ENCODE measurements at places on chromosomes 3 and 15.

- no peak for DNase-seq
- no peak overlapping the region for H3K27ac ChIP-seq
- no peaks in the 10 kb centered on the region for H3K4me1 ChIP-seq
- H3K4me3 ChIP-seq: no peak overlapping the region
Observed at GRCh38 chr15:72281713-72282112, 9.4 kb upstream of the PARP6 start.

- DNase-seq: no peak
- no peak overlapping the region for H3K4me3 ChIP-seq
- H3K27ac ChIP-seq: no peak overlapping the region
- H3K4me1 ChIP-seq: no peaks in the 10 kb centered on the region
Observed at GRCh38 chr15:66233487-66234415, 19.8 kb downstream of the MEGF11 start.

DNA sequence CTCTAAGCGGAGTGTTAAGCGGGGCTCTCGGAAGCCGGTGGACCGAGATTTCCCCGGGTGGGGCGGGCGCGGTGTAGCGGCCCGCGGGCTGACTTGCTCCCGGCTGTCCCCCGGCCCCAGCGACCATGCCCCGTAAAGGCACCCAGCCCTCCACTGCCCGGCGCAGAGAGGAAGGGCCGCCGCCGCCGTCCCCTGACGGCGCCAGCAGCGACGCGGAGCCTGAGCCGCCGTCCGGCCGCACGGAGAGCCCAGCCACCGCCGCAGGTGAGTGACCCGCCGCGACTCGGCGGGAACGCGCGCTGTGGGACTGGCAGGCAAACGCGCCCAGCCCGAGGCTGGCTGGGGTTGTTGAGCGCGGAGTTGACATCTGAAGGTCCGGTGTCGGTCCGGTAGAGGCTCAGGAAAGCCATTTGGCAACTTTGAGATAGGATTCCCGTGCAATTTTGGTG, 1.3 kb downstream of the SMC4 start:
- no peaks in the 10 kb centered on the region for H3K27me3 ChIP-seq
- H3K4me3 ChIP-seq: peak overlapping the region; percentile 77
- H3K4me1 ChIP-seq: peaks cover 1% of the 10 kb centered on the region
- DNase-seq: peak; percentile 38
- no peak overlapping the region for H3K27ac ChIP-seq
- H3K36me3 ChIP-seq: no peaks in the 10 kb centered on the region

DNA sequence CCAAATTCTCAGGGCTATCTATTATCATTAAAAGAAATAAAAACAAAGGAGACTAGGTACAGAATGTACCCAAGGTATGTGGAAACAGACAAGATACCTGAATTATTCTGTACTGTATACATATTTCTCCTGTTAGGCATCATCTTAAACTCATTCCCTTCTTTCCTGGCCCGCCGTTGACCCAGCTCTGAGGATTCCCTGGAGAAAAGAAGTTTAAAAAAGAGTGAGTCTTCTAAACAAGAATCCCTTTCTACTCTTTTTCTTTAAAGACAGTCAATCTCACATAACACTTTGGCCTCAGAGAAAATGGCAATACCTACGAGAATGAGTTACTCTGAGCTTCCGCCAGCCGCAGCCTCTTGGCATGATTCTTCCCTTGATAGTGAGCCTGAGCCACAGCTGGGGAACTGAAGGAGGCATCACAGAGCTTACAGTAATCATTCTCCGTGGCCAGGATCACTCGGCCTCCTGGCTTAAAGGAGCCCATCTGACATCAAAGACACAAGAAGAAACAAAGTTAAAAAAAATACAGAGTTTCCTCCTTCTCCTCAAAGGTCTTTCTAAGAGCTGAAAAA, 44.2 kb downstream of the ZMAT3 start:
- no peaks in the 10 kb centered on the region for H3K27me3 ChIP-seq
- H3K4me3 ChIP-seq: no peak overlapping the region
- no peak overlapping the region for H3K27ac ChIP-seq
- DNase-seq: no peak
- H3K36me3 ChIP-seq: no peaks in the 10 kb centered on the region

DNA sequence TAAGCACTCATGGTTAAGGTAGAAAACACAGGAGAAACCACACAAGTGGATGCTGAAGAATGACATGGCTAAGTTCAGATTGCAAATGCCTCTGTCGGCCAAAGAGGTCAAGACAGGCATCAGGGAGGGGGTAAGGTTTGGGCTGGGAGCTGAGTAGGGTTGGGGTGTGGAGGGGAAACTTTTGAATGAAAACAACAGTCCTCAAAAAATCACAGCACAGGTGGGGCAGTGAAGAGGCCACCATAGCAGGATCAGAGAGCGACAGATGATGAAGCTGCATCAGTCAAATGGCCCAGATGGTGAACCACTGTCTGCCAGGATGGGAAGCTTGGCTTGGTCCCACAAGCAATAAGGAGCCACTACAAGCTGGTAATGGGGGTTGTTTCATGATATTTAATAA, 74.9 kb downstream of the ADCY5 start:
- DNase-seq: no peak
- H3K4me3 ChIP-seq: no peak overlapping the region
- H3K27ac ChIP-seq: no peak overlapping the region

DNA sequence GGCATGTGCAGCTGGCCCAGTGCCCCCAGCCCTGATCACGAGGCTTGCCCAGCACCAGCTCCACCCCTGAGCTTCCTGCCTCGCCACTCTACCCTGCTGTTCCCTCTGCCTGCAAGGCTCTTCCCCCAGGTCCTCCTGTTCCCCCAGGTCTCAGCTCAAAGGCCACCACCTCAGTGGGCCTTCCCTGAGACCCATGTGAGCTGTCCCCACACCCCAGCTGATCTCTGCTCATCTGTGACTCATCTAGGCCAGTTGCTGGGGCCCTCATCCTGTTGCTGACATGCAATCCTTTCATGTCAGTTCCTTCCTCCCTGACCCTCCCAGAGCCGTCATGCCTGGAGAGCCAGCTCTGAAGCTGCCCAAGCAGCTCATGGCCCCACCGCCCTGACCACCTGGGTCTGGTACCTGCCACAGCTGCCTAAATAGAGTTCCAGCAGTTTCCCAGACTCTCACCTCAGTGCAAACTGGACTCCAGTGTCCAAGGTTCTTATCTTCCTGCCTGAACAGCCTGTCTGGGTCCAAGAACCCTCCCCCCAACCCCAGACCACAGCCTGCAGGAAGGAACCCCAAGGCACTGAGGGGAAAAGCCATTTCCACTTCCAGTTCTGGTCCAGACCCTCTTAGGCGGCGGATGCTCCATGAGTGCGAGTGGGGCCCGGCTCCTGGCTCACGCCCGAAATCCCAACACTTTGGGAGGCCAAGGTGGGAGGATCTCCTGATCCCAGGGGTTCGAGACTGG, 116.6 kb upstream of the IQSEC1 start:
- no peaks in the 10 kb centered on the region for H3K4me1 ChIP-seq
- no peaks in the 10 kb centered on the region for H3K27me3 ChIP-seq
- H3K27ac ChIP-seq: no peak overlapping the region
- H3K4me3 ChIP-seq: no peak overlapping the region
- H3K36me3 ChIP-seq: no peaks in the 10 kb centered on the region

DNA sequence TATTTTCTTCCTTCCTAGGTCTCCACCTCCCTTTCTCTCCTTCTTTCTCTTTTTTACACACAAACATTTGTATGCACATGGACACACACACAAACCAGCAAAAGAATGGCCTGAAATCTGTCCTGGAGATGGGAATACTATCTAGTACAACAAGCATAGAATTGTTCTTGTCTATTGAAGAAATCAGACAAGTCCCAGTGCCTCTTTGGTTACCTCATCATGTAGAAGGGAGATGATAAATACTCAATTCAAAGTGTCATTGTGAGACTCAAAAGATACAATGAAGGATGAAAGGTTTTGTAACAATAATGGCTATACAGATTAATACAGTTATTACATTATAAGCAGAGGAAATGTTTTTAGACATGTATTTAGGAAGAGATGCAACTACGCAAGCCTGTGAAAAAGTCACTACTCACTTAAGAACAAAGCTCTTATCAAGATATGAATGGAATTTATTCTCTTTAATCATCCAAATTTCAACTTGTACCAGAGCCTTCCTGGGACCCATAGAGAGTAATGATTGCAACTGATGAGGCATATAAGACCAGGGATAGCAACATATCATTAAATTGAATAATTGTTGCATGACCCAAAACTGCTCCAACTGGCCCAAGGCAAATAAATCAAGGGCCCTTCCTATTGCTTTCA, 43.2 kb downstream of the P3H2 start:
- H3K27ac ChIP-seq: no peak overlapping the region
- DNase-seq: no peak
- H3K4me3 ChIP-seq: no peak overlapping the region
- H3K27me3 ChIP-seq: no peaks in the 10 kb centered on the region
- H3K4me1 ChIP-seq: peaks cover 7% of the 10 kb centered on the region

- no peak overlapping the region for H3K27ac ChIP-seq
- H3K27me3 ChIP-seq: no peaks in the 10 kb centered on the region
- no peaks in the 10 kb centered on the region for H3K36me3 ChIP-seq
- no peak overlapping the region for H3K4me3 ChIP-seq
- H3K4me1 ChIP-seq: peaks cover 13% of the 10 kb centered on the region
Observed at GRCh38 chr3:177177749-177178221, 19.5 kb downstream of the TBL1XR1 start.

GRCh38 chr15:79644091-79644490, 212.0 kb downstream of the MINAR1 start:
- DNase-seq: no peak
- no peaks in the 10 kb centered on the region for H3K36me3 ChIP-seq
- no peaks in the 10 kb centered on the region for H3K27me3 ChIP-seq
- no peak overlapping the region for H3K4me3 ChIP-seq

DNA sequence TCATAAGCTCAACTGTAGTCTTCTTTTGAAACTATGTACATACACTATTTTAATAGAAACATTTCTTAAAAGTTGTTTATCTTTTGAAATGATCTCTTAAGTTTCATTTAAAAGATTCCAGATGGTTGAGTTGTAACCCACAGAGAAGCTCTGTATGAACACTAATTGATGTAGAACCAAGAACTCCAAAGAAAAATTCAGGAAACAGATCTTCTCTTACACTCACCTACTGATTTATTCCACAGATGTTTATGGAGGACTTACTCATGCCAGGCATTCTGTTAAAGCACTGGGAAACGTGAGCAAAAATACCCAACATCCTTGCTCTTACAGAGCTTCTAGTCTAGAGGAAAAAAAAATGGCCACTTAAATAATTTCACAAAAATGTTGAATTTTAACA, 551.1 kb downstream of the NAALADL2 start:
- H3K36me3 ChIP-seq: no peaks in the 10 kb centered on the region
- H3K27ac ChIP-seq: no peak overlapping the region
- no peak overlapping the region for H3K4me3 ChIP-seq
- H3K27me3 ChIP-seq: no peaks in the 10 kb centered on the region

DNA sequence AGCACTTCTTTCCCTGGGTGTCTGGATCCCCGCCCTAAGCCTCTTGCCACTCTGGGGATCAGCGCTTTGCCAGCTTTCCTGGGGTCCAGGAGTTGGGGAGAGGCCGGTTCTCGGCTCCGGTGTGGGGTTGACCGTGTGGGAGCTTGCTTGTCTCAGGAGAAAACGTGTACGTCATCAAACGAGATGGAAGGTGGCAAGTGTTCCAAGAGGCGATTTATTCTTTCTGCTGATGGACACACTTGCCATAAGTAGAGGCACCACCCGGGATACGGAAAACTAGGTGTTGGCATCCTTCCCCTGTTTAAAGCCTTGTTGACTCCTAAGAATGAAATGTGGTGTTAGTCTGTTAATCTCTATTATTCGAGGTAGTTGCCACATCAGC, 295 bp downstream of the ZWILCH start:
- no peaks in the 10 kb centered on the region for H3K36me3 ChIP-seq
- H3K4me3 ChIP-seq: peak overlapping the region; percentile 68
- H3K27ac ChIP-seq: peak overlapping the region; percentile 87
- H3K4me1 ChIP-seq: peaks cover 3% of the 10 kb centered on the region
- no peak for DNase-seq
- no peaks in the 10 kb centered on the region for H3K27me3 ChIP-seq

DNA sequence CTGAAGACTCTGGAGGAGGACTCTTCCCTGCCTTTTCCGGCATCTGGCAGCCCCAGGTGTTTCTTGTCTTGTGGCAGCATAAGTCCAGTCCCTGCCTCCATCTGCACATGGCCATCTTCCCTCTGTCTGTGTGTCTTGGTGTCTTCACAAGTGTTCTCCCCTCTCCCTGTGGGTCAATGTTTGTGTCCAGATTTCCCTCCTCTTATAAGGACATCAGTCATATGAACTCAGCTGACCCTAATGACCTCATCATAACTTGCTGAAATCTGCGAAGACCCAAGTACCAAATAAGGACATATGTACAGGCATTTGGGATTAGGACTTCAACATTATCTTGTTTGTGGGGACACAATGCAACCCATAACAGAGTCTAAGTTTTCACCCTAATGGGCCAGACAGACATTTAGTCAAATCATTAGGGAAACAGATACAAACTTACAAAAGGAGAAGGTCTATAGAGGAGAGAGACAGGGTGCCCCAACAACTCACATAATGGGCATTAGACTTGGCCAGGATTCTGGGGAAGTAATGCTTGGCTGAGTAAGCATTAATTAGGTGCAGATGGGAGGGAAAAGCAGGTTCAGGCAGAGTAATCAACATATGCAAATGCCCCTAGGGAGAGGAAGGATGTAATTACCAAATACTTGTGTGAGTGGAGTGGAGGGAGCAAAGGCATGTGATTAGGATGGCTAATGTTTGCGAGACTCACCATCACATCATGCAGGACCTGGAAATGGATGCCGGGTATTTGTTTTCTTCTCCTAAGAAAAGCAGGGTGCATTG, 372.8 kb upstream of the TBL1XR1 start:
- no peaks in the 10 kb centered on the region for H3K36me3 ChIP-seq
- H3K27me3 ChIP-seq: no peaks in the 10 kb centered on the region
- no peak for DNase-seq
- H3K27ac ChIP-seq: no peak overlapping the region

GRCh38 chr3:157467200-157467599, 30.6 kb downstream of the PTX3 start:
- no peaks in the 10 kb centered on the region for H3K4me1 ChIP-seq
- no peak for DNase-seq
- no peaks in the 10 kb centered on the region for H3K36me3 ChIP-seq
- no peak overlapping the region for H3K27ac ChIP-seq
- H3K27me3 ChIP-seq: no peaks in the 10 kb centered on the region

DNA sequence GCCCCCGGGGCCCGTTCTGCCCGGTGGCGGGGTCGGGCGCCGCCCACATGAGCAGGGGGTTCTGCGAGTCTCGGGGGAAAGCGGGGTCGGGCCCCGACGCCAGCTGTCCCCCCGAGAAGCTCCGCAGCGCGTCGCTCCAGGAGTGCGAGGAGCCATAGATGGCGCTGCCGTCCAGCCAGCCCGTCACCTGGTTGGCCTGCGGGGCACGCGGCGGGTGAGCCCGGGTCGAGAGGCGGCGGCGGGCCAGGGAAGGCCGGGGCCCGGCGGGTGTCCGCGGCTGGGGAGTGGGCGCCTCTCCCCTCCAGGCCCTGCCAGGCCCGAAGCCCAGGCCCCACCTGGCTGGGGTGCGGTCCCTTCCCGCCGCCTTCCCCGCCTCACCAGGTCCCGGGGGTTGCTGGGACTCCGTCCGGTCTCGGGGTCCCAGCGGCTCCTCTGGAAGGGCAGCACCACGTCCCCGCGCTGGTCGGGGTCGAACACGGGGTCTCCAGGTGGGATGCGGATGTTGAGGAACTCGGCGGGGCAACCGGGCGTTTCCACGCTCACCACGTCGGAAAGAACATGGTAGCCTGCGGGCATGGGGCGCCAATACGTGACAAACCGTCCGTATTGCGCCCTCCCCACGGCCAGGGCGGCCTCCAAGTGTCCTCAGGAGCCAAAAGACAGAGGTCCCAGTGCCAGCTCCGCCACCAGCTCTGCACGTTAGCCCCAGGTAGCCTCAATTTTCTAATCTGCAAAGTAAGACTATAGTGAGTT, 2.4 kb downstream of the DUOX2 start:
- H3K36me3 ChIP-seq: no peaks in the 10 kb centered on the region
- no peak overlapping the region for H3K27ac ChIP-seq
- DNase-seq: no peak
- H3K4me3 ChIP-seq: no peak overlapping the region
